Epithelial cell of proximal tubule (primary cell): ENCODE measurements at places on chromosomes 11 and 22. TPM values are rescaled to one million over a fixed set of nuclear protein-coding genes. Genes with fewer than 3 reads are reported as not detected.

MAP6 gene
- 1.1 and 1.8 TPM in 2 replicates for total RNA-seq

SCGB1C1 gene
- not detected in 2 replicates for total RNA-seq

SVIP gene
- total RNA-seq = 13.0 and 14.8 TPM in 2 replicates

TPH1 gene
- total RNA-seq = 0.07 TPM in 1 of 2 replicates, not detected in the other

CDC42EP2 gene
- total RNA-seq = 18.6 and 23.1 TPM in 2 replicates

KCNK7 gene
- 0.17 TPM in 1 of 2 replicates, not detected in the other for total RNA-seq

PISD gene
- total RNA-seq = 61.1 and 78.9 TPM in 2 replicates

PKDREJ gene
- total RNA-seq = not detected in 2 replicates

ANKRD13D gene
- 31.6 and 32.3 TPM in 2 replicates for total RNA-seq

ZNF202 gene
- 2.2 and 7.5 TPM in 2 replicates for total RNA-seq

TPBGL gene
- total RNA-seq = not detected in 2 replicates

TCF20 gene
- total RNA-seq = 27.6 and 30.7 TPM in 2 replicates

SIDT2 gene
- 7.1 and 12.2 TPM in 2 replicates for total RNA-seq
